HS-27A (cell line): ENCODE measurements at places on chromosomes 7 and 10.
A peak's percentile ranks its signal among the peaks of the same experiment; 100 is the strongest.

DNA sequence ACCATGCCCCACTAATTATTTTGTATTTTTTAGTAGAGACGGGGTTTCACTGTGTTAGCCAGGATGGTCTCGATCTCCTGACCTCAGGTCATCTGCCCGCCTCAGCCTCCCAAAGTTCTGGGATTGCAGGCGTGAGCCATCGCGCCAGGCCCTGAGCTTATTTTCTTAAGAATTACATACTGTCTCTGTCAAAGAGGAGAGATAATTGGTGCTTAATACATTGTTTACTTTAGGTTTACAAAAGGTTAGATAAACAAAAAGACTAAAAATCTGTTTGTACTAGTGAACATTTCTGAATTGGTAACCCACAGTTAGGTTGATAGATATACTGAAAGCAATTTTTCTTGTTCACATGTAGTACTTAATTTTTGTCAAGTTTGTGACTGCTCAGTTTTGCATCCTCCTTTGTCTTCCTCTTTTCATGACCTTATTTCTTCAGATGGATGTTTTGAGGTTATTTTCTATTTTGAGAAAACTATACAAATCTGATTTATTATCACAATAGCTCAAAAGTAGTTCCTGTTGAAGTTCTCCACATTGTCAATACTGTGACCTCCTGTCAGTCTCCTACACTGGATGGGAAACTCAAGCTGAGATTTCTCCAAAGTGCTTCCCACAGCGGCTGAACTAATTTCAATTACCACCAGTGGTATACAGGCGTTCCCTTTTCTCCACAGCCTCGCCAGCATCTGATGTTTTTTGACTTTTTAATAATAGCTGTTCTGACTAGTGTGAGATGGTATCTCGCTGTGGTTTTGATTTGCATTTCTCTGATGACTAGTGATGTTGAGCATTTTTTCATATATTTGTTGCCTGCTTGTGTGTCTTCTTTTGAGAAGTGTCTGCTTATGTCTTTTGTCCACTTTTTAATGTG, 22.5 kb downstream of the HHEX start:
- no peak for DNase-seq

DNA sequence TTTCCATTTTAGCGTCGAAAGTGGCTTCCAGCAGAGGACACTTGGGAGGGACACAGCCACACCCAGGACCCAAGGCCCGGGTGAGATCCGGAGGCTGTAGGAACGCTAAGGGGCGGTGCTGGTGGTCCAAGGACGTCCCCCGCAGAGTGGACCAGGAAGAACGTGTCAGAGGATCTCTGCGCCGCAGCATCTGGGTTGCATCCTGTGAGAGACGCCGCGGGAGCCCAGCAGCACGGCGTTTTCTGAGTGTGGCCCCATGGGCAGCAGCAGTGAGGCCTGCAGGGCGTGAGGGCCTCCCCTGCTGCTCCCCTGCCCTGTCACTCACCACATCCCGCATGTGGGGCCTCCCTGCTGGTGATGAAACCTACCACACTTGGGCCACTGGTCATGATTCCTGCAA, 40.5 kb upstream of the BNIP3 start:
- DNase-seq: no peak

- no peak for DNase-seq
Observed at GRCh38 chr10:116490028-116490662, 55.6 kb upstream of the PNLIP start.

DNA sequence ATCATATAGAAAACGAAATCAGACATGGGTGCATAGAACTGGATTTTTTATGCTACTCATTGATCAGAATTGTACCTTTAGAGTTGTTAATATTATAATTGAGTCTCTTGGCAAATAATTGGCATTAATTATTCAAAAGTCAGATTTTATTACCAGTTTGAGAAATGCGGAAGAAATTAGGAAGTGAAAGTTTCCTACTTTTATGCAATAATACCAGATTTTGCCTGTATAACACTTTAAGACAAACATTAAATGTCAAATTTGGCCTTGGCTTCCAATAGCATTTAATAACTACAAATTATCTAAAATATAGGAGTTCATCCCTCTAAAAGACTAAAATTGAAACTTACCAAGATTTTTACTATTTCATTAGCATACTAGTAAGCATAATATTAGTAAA, 6.8 kb upstream of the TFEC start:
- no peak for DNase-seq

- DNase-seq: peak; percentile 66
Observed at GRCh38 chr10:323651-324293, 188.5 kb downstream of the ZMYND11 start.

DNA sequence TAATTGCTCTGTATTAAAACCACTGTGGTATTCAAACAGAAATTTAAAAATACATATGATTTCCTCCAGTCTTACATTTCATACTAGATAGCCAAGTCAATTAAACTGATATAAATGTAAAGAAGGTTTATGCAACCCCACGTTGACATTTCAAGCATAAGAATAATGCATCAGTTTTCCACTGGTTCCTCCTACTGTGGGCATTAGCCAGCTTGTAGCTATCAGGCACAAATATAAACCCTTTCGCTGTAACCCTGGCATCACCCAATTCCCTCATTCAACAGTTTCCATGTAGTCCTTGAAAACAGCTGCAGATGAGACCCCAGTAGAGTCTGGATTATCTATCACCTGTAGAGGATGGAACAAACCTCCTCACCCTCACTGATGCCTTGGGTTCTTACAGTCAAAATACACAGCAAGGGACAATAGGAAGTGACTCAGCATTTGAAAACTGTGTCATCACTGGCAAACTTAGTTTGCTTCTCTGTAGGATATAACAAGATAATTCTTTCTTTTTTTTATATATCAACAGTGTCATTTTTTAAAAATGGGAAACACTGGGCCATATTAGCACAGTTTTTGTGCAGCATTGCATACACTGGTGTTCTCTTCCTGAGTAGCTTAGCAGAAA, 113.0 kb downstream of the PDE1C start:
- no peak for DNase-seq

- no peak for DNase-seq
Observed at GRCh38 chr7:23287612-23288011, 11.5 kb upstream of the MALSU1 start.
